ENCODE measurements at places on chromosomes 2 and 18.

- DNase-seq: no peak
Measured at GRCh38 chr2:84386336-84387040, 72.6 kb downstream of the SUCLG1 start.

DNA sequence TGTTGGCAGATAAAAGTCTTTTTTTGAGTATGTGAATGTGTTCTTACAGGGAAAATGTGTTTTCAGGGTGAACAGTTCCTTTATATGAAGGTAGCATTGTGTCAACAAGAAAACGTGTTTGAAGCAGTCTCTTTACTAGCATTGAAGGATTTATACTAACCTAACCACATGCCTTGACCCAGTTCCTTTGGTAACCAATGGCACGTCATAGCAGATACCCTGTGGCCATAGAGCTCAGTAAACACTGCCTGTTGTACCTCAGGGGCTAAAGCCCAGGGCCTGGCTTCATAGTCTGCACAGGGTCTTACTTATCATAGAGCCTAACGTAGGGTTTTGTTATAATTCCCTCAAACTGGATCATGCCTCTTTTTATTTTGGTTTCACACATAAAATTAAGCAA lies 32.1 kb upstream of the NFU1 start:
- no peak for DNase-seq

- no peak for DNase-seq
Measured at GRCh38 chr2:159156834-159157233, 129.7 kb downstream of the WDSUB1 start.

- DNase-seq: no peak
Measured at GRCh38 chr2:159381574-159381973, 95.1 kb upstream of the WDSUB1 start.

GRCh38 chr2:824954-825353 lies 125.7 kb upstream of the SNTG2 start:
- DNase-seq: no peak

DNA sequence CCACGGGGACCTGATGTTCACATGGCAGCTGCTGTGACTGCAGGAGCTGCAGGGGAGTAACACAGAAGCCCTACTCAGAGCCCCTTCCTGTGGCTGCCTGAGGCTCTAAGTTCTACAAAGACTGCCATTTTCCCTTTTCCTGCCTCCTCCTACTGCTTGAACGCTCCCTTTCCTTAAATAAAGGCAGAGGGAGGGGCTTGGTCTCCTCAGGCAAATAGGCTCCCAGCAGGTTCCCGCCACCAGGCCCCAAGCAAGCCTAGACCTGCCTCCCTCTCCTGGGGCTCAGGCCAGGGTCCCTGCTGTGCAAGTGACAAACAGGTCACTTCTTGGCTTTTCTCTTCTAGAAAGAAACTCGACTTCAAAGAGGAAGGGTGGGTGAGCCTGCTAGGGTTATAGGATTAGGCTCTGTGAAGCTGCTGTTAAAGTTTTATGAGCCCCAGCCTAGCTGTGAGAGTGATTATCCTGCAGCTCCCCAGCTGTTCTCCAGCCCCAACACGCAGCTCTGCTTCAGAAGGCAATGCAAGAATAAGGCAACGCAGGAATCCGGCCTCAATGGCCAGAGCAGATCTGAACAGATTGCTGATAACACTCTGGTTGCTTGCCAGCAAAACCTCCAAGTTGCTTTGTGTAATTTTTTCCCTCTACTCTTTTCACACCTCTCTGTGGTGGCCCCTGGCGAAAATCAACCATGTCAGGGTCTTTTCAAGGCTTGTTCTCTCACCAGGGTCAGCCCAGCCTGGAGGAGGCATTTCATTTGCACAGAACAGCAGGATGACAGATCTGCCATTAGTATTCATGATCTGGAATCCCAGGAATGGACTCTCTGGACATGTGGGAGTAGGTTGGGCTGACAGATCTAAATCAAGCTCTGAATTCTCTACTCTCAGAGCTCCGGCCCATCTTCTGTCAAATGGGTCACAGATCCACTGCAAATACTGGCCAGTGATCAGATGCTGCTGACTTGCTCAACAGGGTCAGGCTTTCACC lies 71.3 kb downstream of the MRO start:
- peak; percentile 73 for DNase-seq

DNA sequence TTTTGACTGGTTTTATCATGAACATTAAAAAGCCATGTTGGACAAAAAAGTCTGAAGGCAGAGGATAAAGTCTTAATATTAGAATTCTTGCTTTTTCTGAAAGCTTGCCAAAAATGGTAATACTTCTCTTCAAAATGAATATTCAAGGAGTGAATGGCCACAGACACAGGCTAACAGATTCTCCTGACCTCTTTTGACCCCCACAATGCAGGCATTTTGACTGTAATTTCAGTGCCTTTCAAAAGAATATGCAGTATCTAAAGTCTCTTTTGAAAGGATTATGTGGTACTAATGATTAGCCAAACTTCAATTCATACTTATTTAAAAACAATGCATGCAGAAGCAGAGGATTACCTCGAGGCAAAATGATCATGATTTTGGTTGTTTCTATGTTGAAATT lies 557.8 kb upstream of the GCFC2 start:
- DNase-seq: no peak

DNA sequence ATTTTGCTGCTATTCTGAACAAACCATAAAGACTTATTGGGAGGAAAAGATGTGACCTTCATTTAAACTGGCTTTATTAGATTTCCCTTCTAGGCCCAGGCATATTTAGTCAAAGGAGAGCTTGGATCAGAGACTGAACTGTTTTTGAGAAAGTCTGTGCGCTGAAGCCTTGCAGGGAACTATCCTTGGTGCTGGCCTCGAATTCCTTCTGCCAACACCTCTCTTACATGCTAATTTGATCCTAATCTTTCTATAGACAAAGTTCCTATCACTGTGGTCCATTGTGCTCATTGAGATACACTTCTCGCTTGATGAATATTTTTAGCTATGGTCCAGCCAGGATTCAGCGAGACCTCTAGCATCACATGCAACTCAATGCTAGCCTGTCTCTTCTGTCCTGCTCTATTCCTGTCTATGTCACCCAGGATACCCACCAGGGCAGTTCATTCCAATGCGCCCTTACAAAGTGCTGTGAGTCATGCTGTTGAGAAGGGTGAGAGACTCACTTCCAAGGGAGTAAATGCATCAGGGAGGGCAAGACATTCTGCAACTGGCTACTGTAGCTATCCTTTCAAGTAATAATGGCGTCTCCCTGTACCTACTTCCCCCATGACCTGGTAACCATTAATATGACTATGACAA lies 356.7 kb upstream of the LYPD1 start:
- peak; percentile 44 for DNase-seq

- no peak for DNase-seq
Measured at GRCh38 chr2:205703471-205704126, 21.3 kb downstream of the NRP2 start.

- no peak for DNase-seq
Measured at GRCh38 chr18:58252166-58252565, 208.1 kb downstream of the NEDD4L start.

GRCh38 chr18:76658627-76659026 lies 163.6 kb upstream of the ZNF516 start:
- no peak for DNase-seq

DNA sequence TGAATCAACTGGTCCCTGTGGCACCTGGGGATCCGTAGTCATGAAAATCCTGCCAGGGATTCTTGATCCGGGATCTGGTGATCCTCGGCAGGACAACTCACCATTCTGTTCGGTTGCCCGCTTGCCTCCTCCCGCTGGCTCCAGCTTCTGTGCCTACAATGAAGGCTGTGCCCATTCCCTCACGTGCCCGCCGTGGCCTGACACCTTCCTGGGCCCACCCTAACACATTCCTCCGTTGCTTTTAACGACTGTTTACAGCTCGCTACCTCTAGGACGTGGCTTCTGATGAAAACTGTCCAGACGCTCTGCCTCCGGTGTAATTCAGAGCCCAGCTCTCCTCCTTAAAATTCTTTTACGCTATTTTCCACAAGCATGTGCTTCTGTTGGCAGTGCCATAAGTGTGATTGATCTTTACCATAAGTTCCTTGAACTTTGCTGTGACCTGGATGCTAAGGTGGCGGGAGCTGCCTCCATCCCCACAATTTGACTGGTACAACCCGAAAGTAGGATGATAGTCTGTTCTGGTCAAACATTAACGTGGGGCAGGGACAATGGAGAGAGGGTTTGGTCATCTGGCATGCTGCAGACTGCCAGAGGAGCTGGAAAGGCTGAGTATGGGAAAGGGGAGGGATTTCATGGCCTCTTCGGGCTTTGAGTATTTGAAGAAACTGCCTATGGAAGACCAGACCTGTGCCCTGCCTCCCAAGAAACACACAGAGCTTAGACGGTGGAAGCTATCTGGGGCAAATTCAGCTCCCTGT lies 206.8 kb upstream of the TNP1 start:
- no peak for DNase-seq

DNA sequence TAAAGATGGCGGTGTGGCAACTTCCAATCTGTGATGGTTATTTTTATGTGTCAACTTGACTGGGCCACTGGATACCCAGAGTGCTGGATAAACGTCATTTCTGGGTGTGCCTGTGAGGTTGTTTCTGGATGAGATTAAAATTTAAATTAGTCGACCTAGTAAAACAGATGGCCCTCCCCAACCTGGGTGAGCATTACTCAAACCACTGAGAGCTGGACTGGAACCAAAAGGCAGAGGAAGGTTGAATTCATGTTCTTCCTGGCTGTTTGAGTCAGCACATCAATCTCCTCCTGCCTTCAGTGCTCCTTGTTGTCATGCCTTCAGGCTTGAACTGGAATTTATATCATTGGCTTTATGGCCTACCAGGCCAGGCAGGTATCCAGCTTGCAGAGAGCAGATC lies 190.8 kb upstream of the RGPD4 start:
- DNase-seq: no peak

DNA sequence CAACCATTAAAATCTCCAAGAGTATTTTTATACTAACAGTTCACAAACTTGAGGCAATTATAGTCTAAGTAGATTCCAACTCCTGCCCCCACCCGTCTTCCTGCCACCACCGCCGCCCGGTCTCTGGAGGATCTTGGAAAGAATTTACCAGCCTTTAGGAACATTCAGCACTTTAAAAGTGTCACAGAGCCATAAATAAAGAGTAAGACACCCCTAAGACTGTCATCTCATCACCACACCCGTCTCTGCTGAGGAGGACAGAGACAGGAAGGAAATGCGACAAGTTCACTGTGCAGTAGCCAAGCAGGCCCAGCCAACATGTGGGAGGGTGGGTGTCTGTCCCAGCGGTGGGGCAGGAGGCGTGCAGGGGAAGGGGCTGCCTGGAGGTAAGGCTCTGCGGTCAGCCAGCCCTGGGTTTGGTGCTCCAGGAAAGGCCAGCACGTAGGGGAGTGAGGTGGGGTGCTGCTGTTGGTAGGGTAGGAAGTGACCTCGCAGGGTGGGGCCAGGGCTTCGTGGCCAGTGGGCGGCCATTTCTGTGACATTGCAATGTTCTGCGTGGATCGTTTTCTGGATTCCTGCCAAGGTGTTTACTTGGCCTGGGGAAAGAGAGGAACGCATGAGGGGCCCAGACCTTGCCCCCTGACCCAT lies 111.6 kb downstream of the FAM210A start:
- no peak for DNase-seq

GRCh38 chr18:78725426-78725825 lies 254.2 kb upstream of the SALL3 start:
- no peak for DNase-seq

DNA sequence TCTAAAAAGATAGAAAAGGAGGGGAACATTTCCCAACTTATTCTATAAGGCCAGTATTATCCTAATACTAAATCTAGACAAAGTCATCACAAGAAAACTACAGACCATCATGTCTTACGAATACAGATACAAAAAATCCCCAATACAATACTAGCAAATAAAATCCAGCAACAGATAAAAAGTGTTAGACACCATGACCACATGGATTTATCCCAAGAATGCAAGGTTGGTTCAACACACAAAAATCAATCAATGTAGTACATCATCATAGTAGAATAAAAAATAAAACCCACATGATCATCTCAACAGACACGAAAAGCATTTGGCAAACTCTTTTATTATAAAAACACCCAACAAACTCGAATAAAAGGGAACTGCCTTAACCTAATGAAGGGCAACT lies 18.5 kb downstream of the SLC66A2 start:
- no peak for DNase-seq

DNA sequence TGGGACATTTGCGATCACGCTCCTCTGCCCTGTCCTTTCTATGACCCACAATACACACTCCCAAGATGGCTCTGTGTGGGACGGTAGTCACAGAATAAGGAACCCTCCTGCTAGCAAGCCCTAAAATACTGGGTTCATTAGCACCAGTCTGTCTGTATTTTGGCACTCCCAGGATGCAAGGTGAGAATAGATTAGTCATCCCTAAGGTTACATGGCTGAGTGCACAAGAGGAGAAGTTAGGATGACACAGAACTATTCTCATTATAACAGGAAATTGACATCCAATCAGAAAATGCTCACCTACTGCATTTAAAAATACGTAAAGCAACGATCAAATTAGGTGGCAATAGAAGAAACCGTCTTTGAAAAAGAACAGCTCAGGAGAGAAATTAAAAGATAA lies 590.2 kb downstream of the EPHA4 start:
- no peak for DNase-seq

All from NT2/D1 (cell line).